ENCODE measurements at places on chromosomes 13 and 19.
A peak's percentile ranks its signal among the peaks of the same experiment; 100 is the strongest.

- no peaks in the 10 kb centered on the region for H3K4me1 ChIP-seq
- no peak overlapping the region for H3K4me3 ChIP-seq
- H3K36me3 ChIP-seq: no peaks in the 10 kb centered on the region
- H3K27me3 ChIP-seq: no peaks in the 10 kb centered on the region
- DNase-seq: peak; percentile 53
These were observed 270.9 kb upstream of the NBEA start for GRCh38 chr13:34671137-34671536.

DNA sequence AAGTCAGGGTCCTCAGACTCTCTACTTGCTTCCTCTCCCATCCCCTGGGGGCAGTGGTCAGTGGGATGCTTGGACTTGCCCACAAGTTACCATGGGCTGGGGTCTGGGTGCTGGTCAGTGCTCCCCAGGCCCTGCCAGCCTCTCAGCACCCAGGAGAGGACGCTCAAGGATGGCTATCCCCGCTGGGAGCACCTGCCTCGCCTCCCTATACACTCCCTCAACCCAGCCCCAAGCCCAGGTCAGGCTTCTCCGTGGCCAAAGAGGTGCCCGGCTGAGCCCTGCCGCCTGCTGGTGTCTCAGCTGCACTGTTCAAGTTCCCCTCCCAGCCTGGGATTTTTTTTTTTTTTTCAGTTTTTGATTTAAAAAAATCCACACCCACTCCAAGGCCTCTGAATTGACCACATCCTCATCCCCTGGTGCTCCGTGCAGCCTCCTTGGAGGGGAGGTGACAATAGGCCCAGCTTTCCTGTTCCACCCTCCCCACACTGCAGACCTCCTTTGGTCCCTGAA lies 10.8 kb downstream of the F2RL3 start:
- H3K4me3 ChIP-seq: no peak overlapping the region
- H3K27ac ChIP-seq: no peak overlapping the region
- H3K27me3 ChIP-seq: peaks cover 2% of the 10 kb centered on the region

DNA sequence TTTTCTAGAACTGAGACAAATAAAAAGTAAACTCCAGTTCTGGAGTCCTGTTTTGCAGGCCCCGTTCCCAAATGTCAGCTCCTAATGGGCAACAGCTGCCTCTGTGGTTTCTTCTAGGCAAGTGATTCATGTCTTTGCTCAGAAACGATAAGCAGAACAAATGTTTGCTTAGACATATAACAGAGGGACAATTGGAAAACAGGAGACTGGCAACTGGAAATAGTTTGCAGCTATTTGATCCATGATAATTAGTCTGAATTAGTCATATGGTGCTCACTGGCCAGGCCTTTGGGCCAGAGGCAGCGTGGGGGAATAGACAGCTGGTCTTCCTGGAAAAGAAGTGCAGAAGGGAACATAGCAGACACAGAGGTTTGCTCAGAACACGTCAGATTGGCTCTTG lies 29.2 kb upstream of the TSHZ3 start:
- H3K4me3 ChIP-seq: no peak overlapping the region
- H3K27me3 ChIP-seq: no peaks in the 10 kb centered on the region
- DNase-seq: peak; percentile 98
- peak overlapping the region; percentile 46 for H3K27ac ChIP-seq

DNA sequence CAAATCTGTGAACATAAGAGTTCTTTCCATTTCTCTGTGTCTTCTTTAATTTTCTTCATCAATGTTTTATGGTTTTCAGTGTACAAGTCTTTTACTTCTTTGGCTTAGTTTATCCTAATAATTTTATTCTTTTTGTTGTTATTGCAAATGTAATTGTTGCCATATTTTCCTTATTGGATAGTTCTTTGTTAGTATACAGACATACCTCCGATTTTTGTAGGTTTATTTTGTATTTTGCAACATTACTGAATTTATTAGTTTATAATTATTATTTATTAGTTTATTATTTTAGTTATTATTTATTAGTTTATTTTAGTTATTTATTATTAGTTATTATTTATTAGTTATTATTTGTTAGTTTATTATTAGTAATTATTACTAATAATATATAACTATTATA lies 43.4 kb downstream of the WTIP start:
- no peak for DNase-seq
- H3K4me3 ChIP-seq: no peak overlapping the region
- no peaks in the 10 kb centered on the region for H3K27me3 ChIP-seq
- H3K27ac ChIP-seq: no peak overlapping the region

DNA sequence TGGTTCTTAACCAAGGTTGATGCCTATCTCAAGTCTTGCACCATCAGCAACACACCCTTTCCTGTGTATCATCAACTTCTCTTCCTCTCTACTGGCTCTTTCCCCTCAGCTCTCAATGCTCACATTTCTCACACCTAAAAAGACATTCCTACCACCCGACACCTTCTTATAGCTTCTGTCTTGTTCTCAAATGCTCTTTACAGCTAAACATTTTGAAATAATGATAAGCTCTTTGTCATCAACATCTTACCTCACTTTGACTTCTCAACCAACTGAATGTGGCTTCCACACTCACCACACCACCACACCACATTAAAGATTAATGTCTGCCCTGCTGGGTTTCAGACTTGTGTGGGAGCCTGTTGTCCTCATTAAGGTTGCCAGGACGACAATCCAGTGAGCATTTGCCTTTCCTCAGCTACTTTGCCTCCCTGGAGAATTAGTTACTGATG lies 67.8 kb downstream of the RXFP2 start:
- H3K36me3 ChIP-seq: no peaks in the 10 kb centered on the region
- no peak for DNase-seq
- peaks cover 8% of the 10 kb centered on the region for H3K27me3 ChIP-seq
- no peak overlapping the region for H3K4me3 ChIP-seq

Measured in fibroblast of lung (primary cell).